Suppressor macrophage treated with lipopolysaccharide for 4 hours (primary cell): ENCODE measurements at places on chromosomes 5 and 9.

GRCh38 chr5:129770024-129770820 is 22.3 kb downstream of the MINAR2 start:
- DNase-seq, result no peak

DNA sequence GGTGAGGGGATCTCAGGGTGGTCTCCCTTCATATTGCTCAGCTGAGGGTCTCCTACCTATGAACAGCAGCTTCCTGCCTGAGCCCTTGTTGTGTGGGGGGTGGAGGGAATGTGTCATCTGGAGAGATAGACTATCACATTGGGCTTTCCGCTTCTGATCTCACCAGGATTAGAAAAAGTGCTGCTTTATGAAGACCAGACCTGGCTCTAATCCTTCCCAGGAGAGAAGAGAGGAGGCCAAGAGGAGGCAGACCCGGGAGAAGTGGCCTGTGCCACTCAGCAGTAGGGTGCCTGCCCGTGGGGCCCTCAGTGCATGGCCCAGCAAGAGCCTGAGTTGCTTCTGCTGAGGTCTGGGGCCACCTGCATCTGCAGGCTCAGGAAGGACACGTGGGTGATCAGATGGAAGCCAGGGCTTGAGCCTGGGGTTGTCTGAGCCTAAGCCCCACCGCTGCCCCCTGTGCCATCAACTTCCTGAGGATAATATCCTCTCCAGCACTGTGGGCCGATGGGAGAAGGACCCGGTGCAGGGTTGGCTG is 22.1 kb upstream of the COL5A1 start:
- DNase-seq, result no peak

DNA sequence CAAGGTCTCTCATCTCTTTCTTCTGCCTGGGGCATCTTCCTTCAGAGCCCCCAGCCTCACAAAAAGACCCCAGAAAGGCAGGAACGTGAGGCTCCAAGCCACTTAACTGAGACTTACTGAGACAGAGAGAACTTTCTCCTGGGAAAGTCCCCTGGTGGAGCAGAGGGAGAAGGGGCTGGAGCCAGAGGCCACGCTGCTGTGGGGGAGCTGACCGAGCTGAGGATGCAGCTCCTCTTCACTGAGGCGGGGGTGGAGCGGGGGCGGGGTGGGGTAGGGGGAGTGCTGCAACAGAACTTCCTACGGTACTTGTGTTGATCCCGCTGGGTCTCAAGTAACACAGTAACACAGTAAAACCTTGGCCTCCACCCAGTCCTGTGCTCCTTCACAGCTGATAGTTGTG is 204.0 kb downstream of the FSTL4 start:
- DNase-seq, result no peak

GRCh38 chr9:127333221-127334064 is 63.5 kb upstream of the SLC2A8 start:
- DNase-seq, result no peak

DNA sequence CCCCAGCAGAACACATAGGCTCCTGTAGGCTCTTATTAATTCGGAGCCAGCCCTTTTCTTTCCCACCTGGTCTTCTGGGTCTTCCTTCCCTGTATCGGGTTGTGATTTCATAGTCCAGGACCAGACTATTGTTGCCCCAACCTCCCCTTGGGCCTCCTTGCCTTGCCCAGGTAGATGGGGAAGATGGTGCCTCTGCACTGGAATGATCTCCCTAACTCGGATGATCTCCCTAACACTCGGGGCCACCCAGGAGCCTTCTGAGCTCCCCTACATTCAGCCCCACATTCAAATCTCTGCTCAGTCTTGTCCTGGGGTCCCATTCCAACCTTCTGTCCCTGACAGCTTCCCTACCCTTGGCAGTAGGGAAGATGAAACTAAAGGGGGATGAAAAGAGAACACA is 2.7 kb upstream of the IRF1 start:
- DNase-seq, result no peak

DNA sequence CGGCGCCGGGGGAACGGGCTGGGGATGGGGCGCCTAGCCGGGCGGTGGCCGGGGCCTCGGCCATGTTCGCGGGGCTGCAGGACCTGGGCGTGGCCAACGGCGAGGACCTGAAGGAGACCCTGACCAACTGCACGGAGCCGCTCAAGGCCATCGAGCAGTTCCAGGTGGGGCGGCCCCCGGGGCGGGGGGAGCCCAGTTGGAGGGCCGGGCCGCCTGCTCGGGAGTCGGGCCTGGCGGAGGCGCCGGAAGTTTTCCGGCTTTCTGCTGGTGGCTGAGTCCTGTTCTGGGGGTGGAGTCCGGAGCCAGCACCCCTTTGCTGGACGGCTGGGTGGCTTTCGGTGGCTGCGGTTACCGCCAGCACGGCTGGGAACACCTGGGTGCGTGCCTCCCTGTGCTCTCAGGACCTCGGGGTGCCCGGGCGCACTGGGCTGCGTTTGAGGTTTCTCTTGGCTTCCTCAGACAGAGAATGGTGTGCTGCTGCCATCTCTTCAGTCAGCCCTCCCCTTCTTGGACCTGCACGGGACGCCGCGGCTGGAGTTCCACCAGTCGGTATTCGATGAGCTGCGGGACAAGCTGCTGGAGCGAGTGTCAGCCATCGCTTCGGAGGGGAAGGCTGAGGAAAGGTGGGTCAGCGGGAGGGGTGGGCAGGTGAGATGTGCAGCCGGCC is 454 bp downstream of the NELFB start:
- no peak for DNase-seq
